COR-L47 (cell line): ENCODE measurements at places on chromosomes 7 and 10.
A peak's percentile ranks its signal among the peaks of the same experiment; 100 is the strongest.

GRCh38 chr7:108463613-108464012 is 7.4 kb upstream of the NRCAM start:
- no peak for DNase-seq

DNA sequence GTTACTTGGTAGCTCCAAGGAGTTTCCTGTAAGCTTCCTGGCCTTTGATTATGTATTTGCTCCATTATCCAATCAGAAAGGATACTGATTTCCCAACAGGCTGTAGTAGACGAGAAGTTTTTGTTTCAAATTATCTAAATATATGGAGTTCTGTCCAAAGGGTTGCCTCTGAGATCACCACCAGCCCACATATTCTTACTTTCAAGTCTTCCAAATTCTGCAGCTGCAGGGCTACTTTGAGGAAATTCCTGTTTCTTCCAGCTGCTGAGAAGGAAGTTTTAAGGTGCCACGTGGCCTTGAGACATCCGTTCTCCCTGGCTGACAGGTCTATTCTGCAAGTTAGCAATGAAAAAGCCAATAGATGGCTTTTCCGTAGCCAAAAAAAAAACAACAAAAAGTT is 286.0 kb downstream of the TWIST1 start:
- DNase-seq = no peak

GRCh38 chr10:50382576-50383023 is 131.3 kb upstream of the ASAH2 start:
- DNase-seq = no peak

- no peak for DNase-seq
Measured at GRCh38 chr7:126005064-126005463, 1075.4 kb upstream of the POT1 start.

DNA sequence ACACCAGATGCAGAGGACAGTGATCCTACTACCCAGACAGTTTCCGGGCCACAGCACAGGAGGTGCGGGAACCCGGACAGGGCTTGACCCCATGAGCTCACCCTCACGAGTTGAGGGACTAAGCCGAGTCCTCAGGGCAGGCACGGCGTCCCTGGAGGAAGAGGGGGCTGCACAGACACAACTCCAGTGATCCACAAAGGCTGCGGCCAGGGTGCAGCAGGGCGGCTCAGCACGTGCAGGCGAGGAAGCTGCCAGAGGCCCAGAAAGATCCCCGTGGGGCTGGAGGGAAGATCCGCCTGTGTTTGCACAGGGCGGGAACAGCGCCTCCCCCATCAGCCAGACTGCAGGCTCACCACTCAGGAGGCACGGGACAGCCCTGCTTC is 45.9 kb upstream of the TMEM72 start:
- DNase-seq = no peak

DNA sequence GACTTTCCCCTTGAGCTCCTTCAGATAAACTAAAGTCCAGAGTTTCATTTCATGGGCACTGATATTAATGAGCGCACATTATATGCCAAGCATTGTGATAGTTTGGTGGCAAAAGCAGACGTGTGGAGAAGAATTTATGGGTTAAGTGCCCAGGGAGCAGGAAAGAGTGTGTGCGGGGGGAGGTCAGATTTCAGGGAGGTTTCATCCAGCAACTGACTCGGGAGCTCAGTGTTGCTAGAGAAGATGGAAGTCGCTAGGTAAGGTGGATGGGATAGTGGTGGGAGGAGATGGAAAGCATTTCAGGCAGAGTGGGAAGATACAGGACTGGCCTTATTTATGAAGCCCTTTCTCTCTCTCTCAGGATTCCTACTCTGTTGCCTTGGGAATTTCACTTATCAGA is 223.0 kb downstream of the SNX10 start:
- DNase-seq = no peak

GRCh38 chr7:46218461-46219200 is 297.6 kb upstream of the IGFBP3 start:
- DNase-seq = no peak

DNA sequence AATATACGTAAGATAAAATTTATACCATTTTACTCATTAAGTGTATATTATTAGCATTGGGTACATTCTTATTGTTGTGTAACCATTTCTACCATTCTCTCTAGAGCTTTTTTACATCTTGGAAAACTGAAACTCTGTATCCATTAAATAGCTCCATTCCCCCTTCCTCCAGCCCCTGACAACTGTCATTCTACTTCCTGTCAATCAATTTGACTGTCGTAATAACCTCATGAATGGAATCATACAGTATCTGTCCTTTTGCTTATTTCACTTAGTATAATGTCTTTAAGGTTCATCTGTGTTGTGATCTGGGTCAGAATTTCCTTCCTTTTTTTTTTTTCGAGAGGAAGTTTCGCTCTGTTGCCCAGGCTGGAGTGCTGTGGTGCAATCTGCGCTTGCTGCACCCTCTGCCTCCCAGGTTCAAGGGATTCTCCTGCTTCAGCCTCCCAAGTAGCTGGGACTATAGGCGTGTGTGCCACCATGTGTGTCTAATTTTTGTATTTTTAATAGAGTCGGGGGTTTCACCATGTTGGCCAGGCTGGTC is 15.6 kb downstream of the ZRANB1 start:
- no peak for DNase-seq

GRCh38 chr10:45180507-45180906 is 134.9 kb downstream of the OR13A1 start:
- DNase-seq = no peak

GRCh38 chr7:130444234-130444633 is 3.4 kb upstream of the CEP41 start:
- DNase-seq = no peak

- no peak for DNase-seq
Measured at GRCh38 chr10:119323085-119324016, 116.0 kb downstream of the GRK5 start.

DNA sequence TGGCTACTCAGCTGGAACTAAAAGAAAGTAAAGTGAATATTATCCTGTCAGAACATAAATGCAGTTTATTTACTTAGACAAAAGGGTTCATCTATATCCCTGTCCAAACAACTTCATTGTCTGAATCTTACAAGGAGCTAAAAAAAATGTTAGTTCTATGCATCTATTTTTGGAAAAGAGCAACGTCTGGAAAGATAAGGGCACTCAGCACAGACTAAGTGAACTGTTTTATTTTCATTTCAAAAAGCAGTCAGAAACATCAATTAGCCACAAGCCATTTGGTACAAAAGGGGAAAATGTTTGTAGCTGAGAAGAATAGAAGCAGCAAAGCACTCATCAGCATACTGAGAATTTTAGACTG is 245.5 kb downstream of the FOXP2 start:
- DNase-seq = peak; percentile 84

DNA sequence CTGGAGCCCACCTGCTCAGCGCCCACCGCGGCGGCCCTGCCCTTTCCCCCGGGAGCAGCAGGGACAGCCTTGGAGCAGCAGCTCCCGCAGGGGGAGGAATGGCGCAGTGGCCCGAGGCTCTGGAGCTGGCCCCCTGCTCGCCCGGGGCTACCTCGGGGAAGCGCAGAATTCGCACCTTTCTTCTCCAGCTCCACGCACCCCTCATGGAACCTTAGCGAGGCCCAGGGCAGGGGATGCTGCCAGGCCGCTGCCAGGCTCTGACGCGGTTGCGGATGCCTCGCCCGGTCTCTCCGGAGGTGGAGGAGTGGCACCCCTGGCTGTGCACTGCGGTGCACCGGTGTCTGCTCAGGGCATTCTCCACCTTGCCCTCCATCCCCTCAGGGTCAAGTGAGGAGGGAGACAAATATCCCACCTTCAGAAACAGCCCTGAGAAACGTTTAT is 84.9 kb upstream of the MKI67 start:
- no peak for DNase-seq

DNA sequence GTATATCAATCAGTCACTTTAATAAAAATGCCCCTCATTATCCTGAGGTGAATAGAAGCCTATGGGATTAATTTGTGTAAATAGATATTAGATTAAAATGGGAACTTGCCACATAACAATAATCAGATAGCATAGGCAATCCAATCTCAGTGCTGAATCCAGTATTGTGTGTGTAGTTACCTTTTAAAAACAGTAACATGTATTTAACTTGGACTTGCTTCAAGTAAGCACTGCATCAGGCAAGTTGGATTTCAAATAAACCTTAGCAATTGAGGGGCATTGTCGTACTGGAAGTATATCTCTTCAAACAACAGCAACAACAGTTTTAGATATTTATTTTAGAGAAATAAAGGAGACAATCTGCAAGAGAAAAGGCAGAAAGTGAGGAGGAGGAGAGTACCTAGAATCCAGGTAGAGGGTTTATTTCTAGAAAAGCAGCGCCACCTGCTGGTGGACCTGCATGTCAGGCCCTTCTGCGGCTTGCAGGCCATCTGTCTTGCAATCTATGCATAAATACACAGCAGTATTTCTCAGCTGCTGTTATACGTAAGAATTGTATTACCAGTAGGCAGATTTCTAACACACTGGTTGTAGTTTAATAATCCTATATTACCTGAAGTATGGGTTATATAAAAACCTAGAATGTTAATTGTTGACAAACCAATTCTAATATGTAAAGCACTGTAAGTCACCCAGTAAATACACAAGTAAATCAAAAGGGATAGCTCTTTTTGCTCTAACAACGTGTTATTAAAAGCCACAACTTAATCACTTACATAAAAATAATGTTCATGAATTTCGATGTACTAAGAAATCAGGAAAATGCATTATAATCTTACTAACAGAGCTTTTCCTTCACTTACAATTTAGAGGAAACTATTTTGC is 652.8 kb downstream of the KCNMA1 start:
- DNase-seq = peak; percentile 66

- DNase-seq = no peak
Measured at GRCh38 chr7:33554046-33554445, 351.3 kb upstream of the BMPER start.

DNA sequence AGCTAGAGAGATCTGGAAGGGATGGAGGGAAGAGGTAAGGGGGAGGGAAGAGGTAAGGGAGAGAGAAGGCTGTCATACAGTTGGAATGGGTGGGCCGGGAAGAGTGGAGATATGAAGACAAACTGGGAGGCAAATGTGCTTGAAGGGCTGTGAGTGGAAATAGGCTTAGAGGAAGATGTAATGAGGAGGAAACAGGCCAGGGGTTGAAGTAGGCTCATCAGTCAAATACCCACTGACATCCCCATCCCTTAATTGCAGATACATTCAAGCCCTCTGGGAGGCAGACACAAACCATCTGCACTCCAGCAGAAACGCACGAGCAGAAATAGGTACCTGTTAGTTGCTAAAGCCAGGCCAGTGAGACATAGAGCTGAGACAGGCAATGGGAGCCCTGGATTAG is 2.1 kb downstream of the SYNPO2L start:
- no peak for DNase-seq

GRCh38 chr7:2993396-2993795 is 50.3 kb downstream of the CARD11 start:
- no peak for DNase-seq

GRCh38 chr7:71626206-71626605 is 494.3 kb downstream of the GALNT17 start:
- no peak for DNase-seq

- DNase-seq = no peak
Measured at GRCh38 chr10:14003517-14004184, 327.1 kb downstream of the FRMD4A start.

GRCh38 chr10:33706746-33707145 is 372.3 kb upstream of the NRP1 start:
- DNase-seq = no peak

DNA sequence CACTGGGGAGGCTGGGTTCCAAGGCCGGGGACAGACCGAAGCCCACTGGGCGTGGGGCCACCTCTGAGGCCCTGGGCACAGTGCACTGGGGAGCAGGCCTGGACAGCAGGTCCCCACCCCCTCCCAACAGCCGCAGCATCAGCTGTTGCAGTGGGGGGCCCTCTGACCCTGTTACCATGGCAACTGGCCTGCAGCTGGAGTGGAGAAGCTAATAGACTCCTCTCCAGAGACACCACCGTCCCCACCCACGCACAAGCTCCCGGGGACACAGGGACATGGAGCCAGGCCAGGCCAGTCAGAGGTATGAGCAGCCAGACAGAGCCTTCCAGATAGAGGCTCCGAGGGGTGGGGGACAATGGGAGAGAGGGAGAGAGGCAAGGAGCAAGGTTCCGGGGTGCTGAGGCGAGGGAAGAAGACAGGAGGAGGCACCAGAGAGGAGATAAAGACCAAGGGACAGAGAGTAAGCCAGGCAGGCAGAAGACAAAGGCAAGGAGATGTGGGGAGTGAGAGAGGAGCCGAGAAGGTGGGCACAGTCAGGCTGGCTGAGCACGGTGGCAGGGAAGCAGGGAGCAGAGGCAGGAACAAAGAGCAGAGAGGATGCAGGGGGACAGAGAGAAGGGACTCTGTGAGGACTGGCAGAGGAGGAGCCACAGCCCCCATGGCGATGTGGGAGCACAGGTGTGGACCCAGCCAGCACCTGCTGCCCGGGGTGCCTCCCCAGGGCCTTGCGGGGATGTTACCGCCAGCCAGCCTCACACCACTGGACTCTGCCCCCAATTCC is 6.7 kb downstream of the KCNH2 start:
- peak; percentile 81 for DNase-seq
